ENCODE measurements at places on chromosomes 6 and 20.

GRCh38 chr6:41132254-41132653 is 21.9 kb downstream of the TREML1 start:
- no peak for DNase-seq
- no peak overlapping the region for H3K27ac ChIP-seq
- no peak overlapping the region for H3K4me3 ChIP-seq
- H3K27me3 ChIP-seq, result no peaks in the 10 kb centered on the region

DNA sequence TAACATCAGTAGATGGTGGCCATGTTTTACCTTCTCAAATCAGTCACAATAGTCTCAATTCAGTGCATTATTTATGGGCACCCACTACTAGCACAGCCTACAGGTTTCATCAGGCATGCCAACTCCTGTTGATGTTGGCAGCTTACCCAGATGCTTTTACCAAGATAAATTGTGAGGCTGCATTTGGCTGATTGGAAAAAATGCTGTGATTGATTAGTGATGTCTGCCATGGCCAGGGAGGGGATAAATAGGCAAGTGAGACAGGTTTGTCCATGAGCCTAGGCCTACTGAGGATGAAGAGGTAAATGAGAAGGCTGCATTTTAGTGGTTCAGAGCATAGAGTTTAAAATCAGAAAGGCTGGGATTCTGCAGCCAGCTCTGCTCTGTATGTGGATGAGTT is 227.1 kb downstream of the NFATC2 start:
- H3K36me3 ChIP-seq, result no peaks in the 10 kb centered on the region
- no peaks in the 10 kb centered on the region for H3K4me1 ChIP-seq
- no peak overlapping the region for H3K4me3 ChIP-seq
- DNase-seq, result no peak
- no peaks in the 10 kb centered on the region for H3K27me3 ChIP-seq

DNA sequence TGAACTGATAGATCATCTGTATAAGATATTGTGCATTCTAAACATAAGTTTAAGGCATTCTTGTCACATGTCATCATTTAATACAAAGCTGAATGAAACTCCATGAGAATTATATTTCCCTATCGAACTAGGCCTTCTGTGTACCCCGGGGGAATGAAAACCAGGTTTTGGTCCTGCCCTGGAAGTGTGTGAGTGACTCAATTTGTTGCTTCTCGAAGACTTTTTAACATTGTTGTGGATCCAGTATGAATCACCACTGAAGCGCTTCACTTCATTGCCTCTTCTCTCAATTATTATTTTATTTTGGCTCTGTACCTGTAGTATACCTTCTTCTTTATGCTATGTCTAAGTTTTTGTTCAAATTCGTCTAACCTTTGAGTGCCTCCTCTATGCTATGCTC is 150.8 kb downstream of the GRIK2 start:
- H3K36me3 ChIP-seq, result no peaks in the 10 kb centered on the region
- no peak overlapping the region for H3K27ac ChIP-seq
- H3K27me3 ChIP-seq, result no peaks in the 10 kb centered on the region
- no peak overlapping the region for H3K4me3 ChIP-seq
- no peak for DNase-seq

- no peaks in the 10 kb centered on the region for H3K4me1 ChIP-seq
- H3K36me3 ChIP-seq, result no peaks in the 10 kb centered on the region
- no peaks in the 10 kb centered on the region for H3K27me3 ChIP-seq
- no peak overlapping the region for H3K4me3 ChIP-seq
Measured at GRCh38 chr6:75775219-75775618, 26.2 kb downstream of the MYO6 start.

- H3K36me3 ChIP-seq, result no peaks in the 10 kb centered on the region
- DNase-seq, result peak; percentile 60
- H3K4me3 ChIP-seq, result no peak overlapping the region
- no peak overlapping the region for H3K27ac ChIP-seq
- no peaks in the 10 kb centered on the region for H3K27me3 ChIP-seq
Measured at GRCh38 chr20:35991142-35991771, 22.9 kb downstream of the CNBD2 start.

GRCh38 chr6:73058736-73059135 is 166.6 kb downstream of the KHDC1L start:
- no peaks in the 10 kb centered on the region for H3K27me3 ChIP-seq
- no peak overlapping the region for H3K27ac ChIP-seq
- no peaks in the 10 kb centered on the region for H3K36me3 ChIP-seq
- DNase-seq, result no peak
- H3K4me1 ChIP-seq, result no peaks in the 10 kb centered on the region

- H3K27me3 ChIP-seq, result no peaks in the 10 kb centered on the region
- no peaks in the 10 kb centered on the region for H3K36me3 ChIP-seq
- H3K27ac ChIP-seq, result no peak overlapping the region
- no peaks in the 10 kb centered on the region for H3K4me1 ChIP-seq
- no peak for DNase-seq
Measured at GRCh38 chr6:7878401-7878964, 32.1 kb downstream of the TXNDC5 start.

DNA sequence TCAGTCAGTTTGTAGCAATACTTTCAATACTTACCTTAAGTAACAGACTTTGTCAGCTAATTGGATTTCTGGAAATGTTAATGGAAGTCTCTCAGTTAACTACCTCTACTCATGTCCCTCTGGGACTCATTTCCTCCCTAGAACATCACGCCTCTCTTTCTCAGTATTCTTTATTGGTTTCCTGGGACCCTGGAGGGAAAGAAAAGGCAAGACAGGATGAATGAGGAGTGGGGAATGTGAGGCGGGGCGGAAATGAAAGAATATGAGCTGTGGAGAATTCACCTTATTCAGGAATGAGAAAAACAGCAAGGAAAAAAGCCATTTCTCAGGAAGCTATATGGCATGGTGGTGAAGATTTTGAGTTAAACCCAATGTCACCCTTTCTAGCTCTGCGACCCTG is 62.7 kb downstream of the ANKS1A start:
- DNase-seq, result no peak
- H3K36me3 ChIP-seq, result no peaks in the 10 kb centered on the region
- H3K4me3 ChIP-seq, result no peak overlapping the region
- peaks cover 2% of the 10 kb centered on the region for H3K4me1 ChIP-seq
- no peak overlapping the region for H3K27ac ChIP-seq

DNA sequence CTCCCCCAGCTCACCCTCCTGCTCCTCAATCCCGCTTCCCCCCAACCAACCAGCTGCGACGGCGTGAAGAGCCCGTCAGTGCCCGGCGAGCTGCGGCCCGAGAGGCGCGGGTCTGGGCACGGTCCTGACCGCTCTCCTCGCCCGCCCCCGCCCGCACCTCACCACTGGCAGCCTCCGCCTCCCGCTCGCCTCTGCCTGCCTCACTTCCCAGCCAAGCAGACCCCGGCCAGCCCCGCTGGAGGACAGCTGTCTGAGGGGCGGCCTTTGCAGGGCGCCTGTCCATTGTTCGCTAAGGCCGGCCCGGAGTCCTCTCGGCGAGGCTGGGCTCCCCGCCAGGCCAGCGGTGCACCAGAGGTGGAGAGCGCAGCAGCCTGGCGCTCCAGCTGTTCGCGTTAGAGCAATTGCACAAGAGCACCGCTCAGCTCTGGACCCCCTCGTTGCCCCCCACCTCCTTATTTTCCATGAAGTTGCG is 1.3 kb downstream of the SOBP start:
- H3K4me3 ChIP-seq, result peak overlapping the region; percentile 65
- H3K36me3 ChIP-seq, result no peaks in the 10 kb centered on the region
- peaks cover 3% of the 10 kb centered on the region for H3K4me1 ChIP-seq
- no peaks in the 10 kb centered on the region for H3K27me3 ChIP-seq

DNA sequence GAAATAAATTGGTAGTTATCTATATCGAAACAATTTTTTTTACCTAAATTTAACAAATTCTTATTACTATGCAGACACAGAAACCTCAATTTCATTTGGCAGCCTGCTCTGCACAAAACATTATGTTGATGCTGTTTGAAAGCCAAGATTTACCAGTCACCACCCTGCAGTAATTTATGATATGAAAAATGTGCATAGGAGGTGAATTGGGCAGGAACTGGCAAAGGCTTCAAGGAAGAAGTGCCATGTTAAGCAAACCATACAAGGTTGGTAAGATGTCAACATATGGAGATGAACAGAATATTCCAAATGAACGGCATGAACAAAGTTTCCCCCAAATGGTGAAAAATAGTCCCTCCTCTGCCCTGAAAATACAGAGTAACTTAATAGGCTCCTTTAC is 54.2 kb upstream of the TAB2 start:
- no peak for DNase-seq
- H3K4me1 ChIP-seq, result no peaks in the 10 kb centered on the region
- H3K36me3 ChIP-seq, result no peaks in the 10 kb centered on the region
- no peak overlapping the region for H3K4me3 ChIP-seq
- no peak overlapping the region for H3K27ac ChIP-seq

GRCh38 chr6:44079672-44080071 is 47.6 kb downstream of the MRPL14 start:
- DNase-seq, result no peak
- no peaks in the 10 kb centered on the region for H3K36me3 ChIP-seq

- no peaks in the 10 kb centered on the region for H3K4me1 ChIP-seq
- no peaks in the 10 kb centered on the region for H3K36me3 ChIP-seq
- no peak overlapping the region for H3K4me3 ChIP-seq
Measured at GRCh38 chr6:119262612-119263011, 86.9 kb downstream of the MAN1A1 start.

GRCh38 chr20:8749101-8749500 is 319.8 kb upstream of the PLCB4 start:
- no peak overlapping the region for H3K27ac ChIP-seq
- no peak overlapping the region for H3K4me3 ChIP-seq
- no peaks in the 10 kb centered on the region for H3K36me3 ChIP-seq

- no peaks in the 10 kb centered on the region for H3K27me3 ChIP-seq
- DNase-seq, result no peak
- H3K36me3 ChIP-seq, result no peaks in the 10 kb centered on the region
- H3K4me3 ChIP-seq, result no peak overlapping the region
Measured at GRCh38 chr6:145148776-145149175, 586.5 kb downstream of the EPM2A start.

DNA sequence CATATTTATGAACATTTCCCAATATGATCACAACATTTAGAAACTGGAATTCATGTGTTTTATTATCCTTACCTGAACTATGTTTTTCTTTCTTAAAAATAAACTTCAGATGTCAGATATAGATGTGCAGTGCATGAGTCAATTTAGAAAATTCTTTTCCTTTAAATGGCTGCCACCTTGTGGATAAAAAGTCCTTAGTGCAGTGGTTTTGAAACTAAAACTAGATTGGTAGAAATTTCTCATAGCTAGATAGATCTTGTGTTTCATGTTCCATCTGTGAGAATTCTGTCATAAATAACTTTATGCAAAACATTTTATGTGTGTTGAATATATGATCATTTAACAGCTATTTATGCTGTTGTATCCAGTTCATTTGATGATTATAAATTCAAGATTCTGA is 134.9 kb downstream of the KLHL32 start:
- H3K36me3 ChIP-seq, result no peaks in the 10 kb centered on the region
- no peak overlapping the region for H3K27ac ChIP-seq

GRCh38 chr6:54419885-54420284 is 111.6 kb downstream of the TINAG start:
- H3K4me3 ChIP-seq, result no peak overlapping the region
- H3K27ac ChIP-seq, result no peak overlapping the region
- H3K27me3 ChIP-seq, result no peaks in the 10 kb centered on the region
- H3K36me3 ChIP-seq, result no peaks in the 10 kb centered on the region
- no peak for DNase-seq

DNA sequence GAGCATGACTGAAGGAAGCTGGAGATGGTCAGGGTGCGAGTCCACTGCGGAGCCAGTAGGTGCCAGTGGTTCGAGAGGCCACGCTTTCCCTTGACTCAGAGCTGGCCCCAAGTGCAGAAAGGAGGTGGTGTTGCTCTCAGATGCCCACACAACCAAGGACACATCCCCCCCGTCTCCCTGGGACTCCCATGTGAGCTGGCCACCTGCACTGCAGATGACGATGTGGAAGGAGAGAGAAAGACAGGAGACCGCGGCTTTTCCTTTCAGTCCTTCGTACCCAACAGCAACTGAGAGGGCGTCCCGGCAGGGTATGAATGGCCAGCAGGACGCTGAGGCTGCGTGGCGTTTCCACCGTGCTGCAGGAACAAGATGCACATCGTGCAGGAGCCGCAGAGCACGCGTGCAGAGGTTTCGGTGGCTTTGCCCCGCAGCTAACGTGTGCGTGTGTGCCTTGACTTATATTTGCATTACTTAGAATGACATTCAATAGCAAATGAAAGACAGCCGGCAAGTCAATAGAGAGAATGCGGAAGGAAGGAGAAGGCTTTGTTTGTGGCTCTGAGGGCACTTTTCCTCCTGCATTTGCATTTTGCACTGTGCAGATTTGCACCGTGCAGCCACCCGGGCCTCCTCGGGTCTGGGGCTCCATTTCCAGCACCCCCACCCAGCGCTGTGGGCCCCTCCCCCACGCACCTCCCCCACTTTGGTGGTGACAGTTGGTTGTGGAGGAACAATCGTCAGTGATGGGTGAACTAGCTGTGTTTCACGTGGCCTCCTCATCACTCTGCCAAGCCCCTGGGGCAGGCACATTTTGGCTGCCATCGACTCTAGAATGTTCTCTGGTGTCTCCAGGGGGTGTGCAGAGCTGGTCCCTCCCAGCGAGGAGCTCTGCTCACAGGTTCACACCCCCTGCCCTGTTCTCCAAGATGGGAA is 26.4 kb upstream of the BHLHE23 start:
- no peaks in the 10 kb centered on the region for H3K36me3 ChIP-seq
- H3K4me1 ChIP-seq, result no peaks in the 10 kb centered on the region
- no peak overlapping the region for H3K4me3 ChIP-seq
- peaks cover 18% of the 10 kb centered on the region for H3K27me3 ChIP-seq
- no peak overlapping the region for H3K27ac ChIP-seq
- no peak for DNase-seq

GRCh38 chr6:14655201-14656061 is 537.9 kb downstream of the CD83 start:
- H3K4me1 ChIP-seq, result no peaks in the 10 kb centered on the region
- no peaks in the 10 kb centered on the region for H3K36me3 ChIP-seq
- DNase-seq, result no peak

- H3K27me3 ChIP-seq, result no peaks in the 10 kb centered on the region
- no peak overlapping the region for H3K27ac ChIP-seq
- no peaks in the 10 kb centered on the region for H3K36me3 ChIP-seq
- no peak for DNase-seq
- no peak overlapping the region for H3K4me3 ChIP-seq
Measured at GRCh38 chr6:10030942-10031537, 383.8 kb downstream of the TFAP2A start.

DNA sequence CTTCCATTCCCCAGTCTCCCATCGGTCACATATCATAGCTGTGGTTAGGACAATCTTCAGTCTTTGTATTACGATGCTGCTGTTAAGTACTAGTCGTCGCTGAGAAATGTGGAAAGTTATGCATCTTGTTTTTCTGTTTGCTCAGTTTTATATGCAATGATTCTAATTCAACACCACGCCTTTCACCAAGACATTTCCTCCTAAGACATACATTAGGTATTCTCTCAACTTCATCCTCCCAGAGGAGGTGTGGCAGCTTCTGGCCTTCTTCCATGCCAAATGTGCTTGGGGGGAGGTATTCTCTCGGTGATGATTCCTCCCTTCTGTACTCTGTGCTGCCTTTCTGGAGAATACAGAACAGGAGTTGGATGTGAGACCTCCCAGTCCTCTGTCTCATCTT is 66.1 kb downstream of the B4GALT5 start:
- no peak overlapping the region for H3K4me3 ChIP-seq
- H3K36me3 ChIP-seq, result no peaks in the 10 kb centered on the region
- no peak for DNase-seq
- H3K4me1 ChIP-seq, result no peaks in the 10 kb centered on the region
